ENCODE measurements at places on chromosomes 3 and 15.

DNA sequence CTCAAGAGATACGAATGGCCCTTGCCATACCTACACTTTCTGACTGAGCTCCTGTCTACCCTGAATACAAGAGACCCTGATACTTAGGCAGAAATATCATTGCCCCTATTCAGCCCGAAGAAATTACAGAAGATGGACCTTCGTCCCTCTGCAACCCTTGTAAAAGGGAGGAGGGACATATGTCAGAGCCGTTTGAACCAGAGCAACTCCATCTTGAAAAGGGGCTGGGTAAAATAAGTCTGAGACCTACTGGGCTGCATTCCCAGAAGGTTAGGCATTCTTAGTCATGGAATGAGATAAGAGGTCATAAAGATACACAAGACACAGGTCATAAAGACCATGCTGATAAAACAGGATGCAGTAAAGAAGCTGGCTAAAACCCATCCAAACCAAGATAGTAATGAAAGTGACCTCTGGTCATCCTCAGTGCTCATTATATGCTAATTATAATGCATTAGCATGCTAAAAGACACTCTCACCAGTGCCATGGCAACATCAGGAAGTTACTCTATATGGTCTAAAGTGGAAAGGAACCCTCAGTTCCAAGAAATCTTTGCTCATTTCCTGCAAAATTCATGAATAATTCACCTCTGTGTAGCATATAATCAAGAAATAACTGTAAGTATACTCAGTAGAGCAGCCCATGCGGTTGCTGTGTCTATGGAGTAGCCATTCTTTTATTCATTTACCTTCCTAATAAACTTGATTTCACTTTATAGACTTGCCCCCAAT is 49.7 kb upstream of the GPD1L start:
- no peak for DNase-seq

DNA sequence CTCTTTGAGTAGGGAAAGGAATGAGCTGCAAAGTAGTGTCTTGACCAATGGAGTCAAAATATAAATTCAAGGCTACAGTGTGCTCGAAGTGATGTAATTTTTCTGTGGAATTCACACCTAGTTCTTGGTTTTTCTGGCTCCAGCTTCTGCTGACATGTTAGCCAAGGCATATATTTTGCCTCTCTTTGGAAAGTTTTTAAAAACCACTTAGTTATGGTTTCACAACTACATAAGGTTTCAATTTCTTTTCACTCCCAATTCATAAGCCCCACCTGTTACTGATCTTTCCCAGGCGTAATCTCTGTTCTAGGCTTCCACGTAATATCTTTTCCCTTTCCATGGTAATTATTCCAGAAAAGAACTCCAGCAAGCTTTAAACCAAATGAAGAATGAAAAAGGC is 46.9 kb downstream of the GADL1 start:
- no peak for DNase-seq

DNA sequence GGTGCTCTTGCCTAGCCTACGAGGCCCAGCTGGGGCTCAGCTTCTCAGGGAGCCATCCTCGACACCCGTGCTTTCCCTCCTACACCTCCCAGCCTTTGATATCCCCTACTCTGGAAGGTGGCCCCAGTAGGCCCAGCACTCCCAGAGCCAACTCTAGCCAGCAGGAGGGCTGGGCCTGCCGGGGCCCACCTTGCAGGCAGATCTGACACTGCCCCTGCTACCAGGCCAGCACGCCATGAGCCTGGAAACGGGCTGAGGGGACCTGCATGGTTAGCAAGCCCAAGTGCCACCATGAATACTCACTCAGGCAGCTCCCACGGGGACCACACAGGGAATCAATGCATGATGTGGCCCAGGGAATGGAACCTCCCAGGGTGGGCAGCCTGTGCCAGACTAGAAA is 123.7 kb downstream of the SMAD6 start:
- DNase-seq: no peak

DNA sequence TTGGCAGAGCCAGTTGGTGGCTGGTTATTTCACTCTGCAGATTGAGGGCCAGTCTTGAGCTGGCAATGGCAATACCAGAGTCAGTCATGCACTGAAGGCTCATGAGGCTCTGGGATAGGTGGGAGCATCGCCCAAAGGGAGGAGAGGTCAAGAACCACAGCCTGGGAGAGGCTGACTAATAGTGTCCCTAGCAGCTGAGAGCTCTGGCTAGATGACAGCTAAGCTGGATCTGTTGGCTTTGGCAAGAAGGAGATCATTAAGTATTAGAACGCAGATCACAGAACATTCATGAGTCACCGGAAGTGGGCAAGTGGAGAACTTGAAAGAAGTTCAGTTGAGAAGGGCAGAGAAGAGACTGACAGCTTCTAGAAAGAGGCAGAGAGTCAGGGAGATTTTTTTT is 521.1 kb downstream of the NR2F2 start:
- no peak for DNase-seq

DNA sequence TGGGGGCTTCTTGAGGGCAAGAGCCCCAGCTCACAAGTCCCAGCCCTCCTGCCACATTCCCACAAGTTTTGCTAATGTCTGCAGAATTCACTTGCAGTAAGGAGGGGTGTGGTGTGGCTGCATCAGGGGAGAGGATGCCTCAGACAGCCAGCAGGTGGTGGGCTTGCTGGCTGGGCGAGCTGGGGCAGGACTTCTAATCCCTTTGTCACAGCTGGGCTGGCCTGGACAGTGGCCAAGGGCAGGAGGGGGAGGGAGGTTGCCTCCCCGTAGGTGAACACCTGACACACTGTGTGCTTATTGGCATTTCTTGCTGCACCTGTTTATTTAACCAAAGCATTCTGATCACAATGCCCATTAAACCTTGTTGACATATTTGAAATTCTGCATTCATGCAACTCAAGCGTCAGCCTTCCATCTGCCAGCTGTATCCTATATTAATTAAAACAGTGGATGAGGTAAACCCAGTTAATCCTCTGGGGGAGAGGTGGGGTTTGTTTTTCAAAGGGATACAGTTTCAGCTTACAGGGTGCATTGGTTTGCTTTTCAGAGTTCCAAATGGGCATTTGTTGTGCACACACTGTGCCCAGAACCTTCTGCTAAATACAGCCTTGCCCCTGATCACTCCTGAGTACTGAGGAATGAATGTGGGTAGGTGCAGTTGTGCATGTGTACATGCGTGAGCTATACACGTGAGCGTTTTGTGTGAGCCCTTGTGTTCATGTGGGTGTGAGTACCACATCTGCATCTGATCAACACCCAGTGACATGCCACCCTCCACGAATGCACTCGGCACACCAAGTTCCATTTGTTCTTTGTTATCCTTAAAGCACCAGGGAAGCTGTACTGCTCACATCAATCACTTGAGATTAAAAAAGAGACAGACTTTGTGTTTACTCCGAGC is 268.7 kb downstream of the XXYLT1 start:
- DNase-seq: peak; percentile 99

DNA sequence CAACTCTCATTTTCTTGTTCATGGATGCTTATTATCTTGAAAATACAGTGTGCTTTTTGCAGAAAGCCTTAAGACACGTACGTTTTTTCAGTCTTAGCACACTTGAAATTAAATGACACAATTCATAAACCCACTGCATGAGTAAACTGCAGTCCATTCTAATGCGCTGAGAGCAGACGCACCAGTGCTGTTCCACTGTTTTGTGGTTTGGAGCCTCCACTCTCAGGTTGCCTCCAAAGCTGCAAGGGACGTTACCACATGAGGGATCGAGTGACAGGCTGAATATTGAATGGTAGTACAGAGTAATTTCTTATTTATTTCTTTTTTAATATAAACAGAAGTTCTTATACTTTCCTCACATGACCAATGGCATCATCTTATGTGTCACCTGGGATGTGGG is 12.3 kb downstream of the IQCH start:
- DNase-seq: no peak

DNA sequence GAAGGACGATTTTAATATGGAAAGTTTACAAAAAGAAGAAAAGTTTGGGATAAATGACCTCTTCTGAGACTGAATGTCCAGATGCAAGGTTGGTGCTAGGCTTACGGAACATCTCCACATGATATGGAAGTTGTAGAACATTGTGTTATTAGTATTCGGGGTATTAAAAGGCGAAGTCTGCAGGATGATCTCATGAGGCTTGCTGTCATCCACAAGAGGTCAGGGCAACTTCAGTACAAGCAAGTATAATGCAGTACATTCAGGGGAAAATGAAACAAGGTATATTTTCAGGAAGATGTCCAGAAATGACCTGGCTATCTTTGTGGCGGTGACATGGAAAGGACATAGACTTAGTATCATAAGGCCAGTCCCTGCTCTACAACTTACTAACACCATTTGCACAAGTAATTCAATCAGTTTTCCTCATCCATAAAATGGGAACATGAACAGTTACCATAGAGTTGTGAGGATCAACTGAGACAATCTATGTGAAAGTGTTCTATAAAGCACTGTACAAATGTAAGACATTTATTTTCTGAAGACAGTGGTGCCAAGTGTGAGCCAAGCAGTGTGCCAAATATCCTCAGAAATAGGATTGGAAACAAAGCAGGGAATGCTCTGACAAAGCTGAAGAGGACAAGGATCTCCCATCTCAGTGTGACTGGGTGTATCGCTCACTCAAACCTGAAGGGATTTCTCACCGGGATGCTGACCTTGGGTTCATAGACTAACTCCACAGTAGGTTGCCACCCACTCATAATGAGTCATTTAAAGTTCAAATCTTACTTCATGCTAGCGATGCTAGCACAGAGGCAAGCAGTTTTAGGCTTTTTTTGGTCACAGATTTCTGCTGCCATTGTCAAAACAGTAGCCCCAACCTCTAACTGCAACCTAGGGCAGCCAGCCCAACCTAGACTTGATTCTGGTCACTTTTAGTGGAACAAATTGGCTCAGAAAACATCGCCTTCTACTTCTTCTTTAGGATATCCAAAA is 118.3 kb downstream of the TIGIT start:
- no peak for DNase-seq

DNA sequence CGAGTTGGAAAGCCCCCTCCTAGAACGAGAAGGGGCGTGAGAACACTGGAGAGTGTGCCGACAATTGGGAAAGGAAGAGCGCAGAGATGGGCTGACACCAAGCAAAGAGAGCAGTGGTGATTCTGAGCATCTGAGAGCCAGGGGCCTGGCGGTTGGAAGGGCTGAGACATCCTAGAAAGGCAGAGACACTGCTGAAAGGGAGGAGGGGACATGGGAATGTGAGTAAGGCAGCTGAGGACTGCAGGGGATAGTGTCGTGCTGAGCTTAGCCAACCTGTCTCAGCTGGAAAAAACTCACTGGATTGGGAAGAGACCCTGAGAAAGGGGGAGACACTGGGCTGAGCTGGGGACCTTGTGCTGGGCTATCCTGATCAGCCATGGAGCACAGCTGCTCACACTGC is 58.1 kb upstream of the SLC6A6 start:
- no peak for DNase-seq

GRCh38 chr3:4848176-4848825 is 130.9 kb upstream of the BHLHE40 start:
- no peak for DNase-seq

- DNase-seq: no peak
Observed at GRCh38 chr15:40342416-40343320, 1.9 kb upstream of the CCDC9B start.

- no peak for DNase-seq
Observed at GRCh38 chr3:39378088-39378487, 5.1 kb upstream of the SLC25A38 start.

DNA sequence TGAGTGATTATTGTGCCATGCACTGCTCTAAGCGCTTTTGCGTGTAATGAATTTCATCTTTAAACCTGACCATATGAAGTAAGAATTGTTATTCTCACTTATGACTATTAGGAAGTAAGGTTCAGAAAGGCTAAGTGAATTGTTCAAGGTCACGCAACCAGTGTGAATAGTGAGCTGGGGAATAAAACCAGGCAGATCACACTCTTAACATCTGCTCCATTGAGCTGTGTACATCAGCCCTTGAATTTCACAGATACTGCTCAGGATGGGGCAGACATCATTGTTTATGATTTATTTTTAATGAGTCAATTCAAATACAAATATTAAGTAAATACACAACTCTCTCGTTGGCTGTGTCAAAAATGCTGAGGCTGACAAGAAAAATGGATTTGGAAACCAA is 184.5 kb downstream of the FNDC3B start:
- no peak for DNase-seq

DNA sequence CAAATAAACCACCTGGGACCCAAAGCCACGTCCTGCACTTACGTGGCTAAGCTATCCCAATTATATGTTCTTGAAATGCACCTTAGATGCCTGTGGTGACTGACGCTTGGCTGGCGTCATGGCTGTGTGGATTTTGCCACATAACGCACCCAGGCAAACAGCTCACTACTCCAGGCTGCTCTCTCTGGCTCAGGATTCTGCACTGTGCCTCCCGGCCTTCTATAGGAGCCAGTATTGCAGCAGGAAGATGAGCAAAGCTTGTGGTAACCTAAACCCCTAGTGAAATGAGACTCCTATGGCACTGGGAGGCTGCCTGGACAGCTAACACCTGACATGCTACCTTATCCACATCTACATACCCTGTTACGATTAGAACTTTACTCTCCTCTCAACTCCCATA is 179.3 kb downstream of the THRB start:
- DNase-seq: no peak

- no peak for DNase-seq
Observed at GRCh38 chr3:86221601-86222000, 769.3 kb downstream of the VGLL3 start.
